ENCODE measurements at places on chromosomes 4 and X. TPM values are rescaled to one million over a fixed set of nuclear protein-coding genes. Genes with fewer than 3 reads are reported as not detected.

TRIM75 gene
- not detected for total RNA-seq

RCHY1 gene
- total RNA-seq = 18.1 TPM

PAGE2B gene
- total RNA-seq = not detected

DDX53 gene
- total RNA-seq = not detected

AR gene
- total RNA-seq = not detected

F8A3 gene
- total RNA-seq = 0.34 TPM

MID2 gene
- total RNA-seq = 31.2 TPM

ANOS1 gene
- 4.0 TPM for total RNA-seq

CSAG3 gene
- not detected for total RNA-seq

ADGRG4 gene
- total RNA-seq = not detected

PCDH18 gene
- 0.21 TPM for total RNA-seq

GUCY1B1 gene
- 1.4 TPM for total RNA-seq

MAGEE2 gene
- total RNA-seq = not detected

NOP14 gene
- total RNA-seq = 57.4 TPM

TMEM255A gene
- 0.43 TPM for total RNA-seq

MAML3 gene
- 3.6 TPM for total RNA-seq

MAGEA11 gene
- not detected for total RNA-seq

PRRG1 gene
- total RNA-seq = 5.1 TPM

RHOXF2B gene
- not detected for total RNA-seq

GRID2 gene
- not detected for total RNA-seq

HS6ST2 gene
- 14.0 TPM for total RNA-seq

USP17L24 gene
- not detected for total RNA-seq

RAI2 gene
- total RNA-seq = 0.07 TPM

FSTL5 gene
- not detected for total RNA-seq

ADRA2C gene
- 0.93 TPM for total RNA-seq

COL4A5 gene
- 58.4 TPM for total RNA-seq

AKAP14 gene
- not detected for total RNA-seq

SRPX2 gene
- 6.8 TPM for total RNA-seq

DOK7 gene
- 2.7 TPM for total RNA-seq

TMEM184C gene
- total RNA-seq = 74.6 TPM

SLC6A14 gene
- total RNA-seq = 19.8 TPM

TBC1D25 gene
- 10.7 TPM for total RNA-seq

PRKG2 gene
- 5.1 TPM for total RNA-seq

PAGE1 gene
- total RNA-seq = not detected

LRIT3 gene
- total RNA-seq = under 0.01 TPM

SFRP2 gene
- total RNA-seq = not detected

PIN4 gene
- 19.2 TPM for total RNA-seq

ZNF157 gene
- total RNA-seq = 0.07 TPM

CT45A10 gene
- not detected for total RNA-seq

VEGFD gene
- total RNA-seq = 0.21 TPM
